ENCODE measurements at places on chromosomes 3 and 15.

DNA sequence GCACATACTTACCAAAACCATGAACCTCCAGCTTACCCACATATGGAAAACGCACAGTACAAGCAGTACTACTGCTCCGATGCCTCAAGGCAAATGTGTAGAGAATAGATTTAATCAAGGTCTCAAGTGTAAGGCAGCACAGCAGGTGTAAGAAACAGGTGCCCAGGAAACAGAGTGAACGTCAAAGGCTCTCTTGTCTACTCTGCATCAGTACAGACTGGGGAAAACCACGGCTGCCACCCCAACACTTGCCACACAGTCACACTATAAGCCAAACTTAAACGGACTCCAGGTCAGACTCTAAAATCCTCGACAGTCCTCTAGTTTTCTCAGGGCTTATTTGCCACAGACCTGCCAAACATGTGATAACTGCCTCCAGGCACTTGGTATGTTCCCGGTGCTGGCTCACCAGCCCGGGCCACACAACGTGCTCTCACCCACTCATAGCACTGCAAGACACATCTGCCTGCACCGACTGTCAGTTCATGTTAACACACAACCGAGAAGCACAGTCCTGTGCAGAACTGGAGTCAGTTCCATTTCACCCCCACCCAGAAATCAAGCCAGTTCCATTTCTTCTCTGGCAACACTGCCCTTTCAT, 30.6 kb downstream of the ABCC5 start:
- no peak for DNase-seq

- DNase-seq, result no peak
These were observed 106.5 kb downstream of the SUCNR1 start for GRCh38 chr3:151979906-151980305.

DNA sequence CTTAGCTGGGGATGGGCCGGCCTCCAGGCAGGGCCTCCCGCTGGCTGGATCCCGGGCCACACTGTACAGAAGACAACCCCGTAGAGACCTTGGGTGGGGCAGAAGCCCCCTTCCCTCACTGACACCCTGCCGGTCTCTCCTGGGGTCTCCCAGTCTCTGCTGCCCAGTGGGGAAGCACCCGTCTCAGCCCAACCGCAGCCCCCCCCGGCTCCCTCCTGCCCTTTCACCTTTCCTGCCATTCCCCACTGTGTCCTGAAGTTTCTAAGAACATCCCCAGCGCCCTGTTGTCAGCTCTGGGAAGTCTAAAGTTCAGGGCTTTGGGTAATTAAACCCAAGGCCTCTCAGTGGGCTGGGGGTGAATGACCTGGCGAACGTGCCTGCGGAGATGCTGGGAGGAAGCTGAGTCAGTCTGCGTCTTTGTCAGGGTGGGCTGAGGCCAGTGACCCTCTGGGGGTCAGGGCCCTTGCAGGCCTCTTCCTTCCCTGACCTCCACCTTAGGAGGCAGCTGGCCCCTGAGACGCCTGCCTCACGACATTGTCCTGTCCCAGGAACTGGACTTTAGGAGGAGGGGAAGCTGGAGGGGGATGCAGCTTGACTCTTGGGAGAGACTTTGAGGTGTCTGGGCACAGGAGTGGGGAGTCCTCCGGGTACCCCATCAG, 1.4 kb upstream of the SLC51A start:
- DNase-seq, result no peak

GRCh38 chr15:77982127-77982490, 95.4 kb downstream of the TBC1D2B start:
- DNase-seq, result no peak

DNA sequence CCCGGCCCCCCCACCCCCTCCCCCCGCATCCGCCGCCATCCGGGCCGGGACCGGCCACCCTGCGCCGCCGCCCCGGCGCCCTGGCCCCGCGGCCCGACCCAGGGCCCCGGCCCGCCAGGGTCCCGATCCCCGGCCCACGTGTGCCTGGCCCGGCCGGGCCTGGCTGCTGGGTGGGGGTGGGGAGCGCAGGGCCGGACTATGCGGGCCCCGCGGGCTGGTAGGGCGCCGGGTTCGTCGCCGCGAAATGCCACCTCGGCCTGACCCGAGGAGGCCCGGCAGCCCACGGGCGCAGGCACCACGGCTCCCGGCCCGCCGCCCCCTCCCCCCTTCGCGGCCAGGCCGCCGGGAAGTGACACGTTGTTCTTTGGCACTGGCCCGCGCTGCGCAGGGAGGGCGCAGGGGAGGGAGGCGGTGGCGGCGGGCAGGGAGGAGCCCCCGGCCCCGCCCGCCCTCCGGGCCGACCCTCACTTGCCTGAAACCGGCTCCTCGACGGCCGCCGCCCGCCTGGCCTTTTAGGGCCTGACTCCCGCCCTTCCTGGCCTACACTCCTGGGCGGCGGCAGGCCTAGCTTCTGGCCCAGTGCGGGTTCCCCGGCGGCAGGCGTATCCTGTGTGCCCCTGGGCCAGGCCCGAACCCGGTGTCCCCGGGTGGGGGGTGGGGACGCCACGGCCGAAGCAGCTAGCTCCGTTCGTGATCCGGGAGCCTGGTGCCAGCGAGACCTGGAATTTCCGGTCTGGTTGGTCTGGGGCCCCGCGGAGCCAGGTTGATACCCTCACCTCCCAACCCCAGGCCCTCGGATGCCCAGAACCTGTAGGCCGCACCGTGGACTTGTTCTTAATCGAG, 515 bp downstream of the EIF4G1 start:
- peak; percentile 41 for DNase-seq

DNA sequence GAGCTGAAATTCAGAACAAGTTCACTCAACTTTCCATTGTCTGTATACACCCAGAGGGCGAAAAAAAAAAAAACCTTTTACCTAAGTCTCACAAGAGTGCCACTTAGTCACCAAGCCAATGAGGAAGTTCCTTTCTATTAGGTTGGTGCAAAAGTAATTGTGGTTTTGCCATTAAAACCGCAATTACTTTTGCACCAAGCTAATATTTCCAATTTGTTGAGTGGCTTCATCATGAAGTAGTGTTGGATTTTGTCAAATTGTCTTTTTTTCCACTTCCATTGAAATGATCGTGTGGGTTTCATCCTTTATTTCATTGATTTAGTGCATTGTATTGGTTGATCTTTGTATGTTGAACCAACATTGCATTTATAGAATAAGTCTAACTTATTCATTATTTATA, 253.9 kb downstream of the ZIC4 start:
- DNase-seq, result no peak

DNA sequence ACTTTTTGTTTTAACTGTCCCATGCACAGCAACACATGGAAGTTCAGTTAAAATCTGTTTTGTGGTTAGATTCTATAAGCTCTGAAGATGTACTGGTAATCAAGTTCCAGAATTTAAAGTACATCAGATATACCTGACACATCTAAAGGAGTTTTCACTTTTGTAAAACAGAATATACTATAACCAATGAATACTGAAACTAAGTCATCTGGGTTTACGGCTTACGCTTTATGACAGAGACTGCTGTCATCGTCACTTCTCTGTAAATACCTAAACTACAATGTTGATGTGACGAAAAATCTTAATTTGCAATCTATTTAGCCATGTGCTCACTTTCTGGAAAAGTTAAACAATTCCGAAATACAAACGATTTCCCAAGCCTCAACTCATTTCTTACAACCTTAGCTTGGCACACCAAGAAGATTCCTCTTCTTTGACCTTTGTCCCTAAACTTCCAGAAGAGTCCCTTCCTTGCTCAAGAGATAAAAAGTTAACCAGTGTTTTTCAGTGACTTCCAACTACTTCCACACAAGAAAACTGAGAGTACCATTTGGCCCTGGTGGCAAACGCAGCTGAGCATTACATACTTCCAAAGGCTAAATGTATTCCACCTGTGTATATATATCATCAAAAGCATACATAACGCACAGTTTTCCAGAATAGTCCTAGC, 56.8 kb upstream of the NEK10 start:
- no peak for DNase-seq

DNA sequence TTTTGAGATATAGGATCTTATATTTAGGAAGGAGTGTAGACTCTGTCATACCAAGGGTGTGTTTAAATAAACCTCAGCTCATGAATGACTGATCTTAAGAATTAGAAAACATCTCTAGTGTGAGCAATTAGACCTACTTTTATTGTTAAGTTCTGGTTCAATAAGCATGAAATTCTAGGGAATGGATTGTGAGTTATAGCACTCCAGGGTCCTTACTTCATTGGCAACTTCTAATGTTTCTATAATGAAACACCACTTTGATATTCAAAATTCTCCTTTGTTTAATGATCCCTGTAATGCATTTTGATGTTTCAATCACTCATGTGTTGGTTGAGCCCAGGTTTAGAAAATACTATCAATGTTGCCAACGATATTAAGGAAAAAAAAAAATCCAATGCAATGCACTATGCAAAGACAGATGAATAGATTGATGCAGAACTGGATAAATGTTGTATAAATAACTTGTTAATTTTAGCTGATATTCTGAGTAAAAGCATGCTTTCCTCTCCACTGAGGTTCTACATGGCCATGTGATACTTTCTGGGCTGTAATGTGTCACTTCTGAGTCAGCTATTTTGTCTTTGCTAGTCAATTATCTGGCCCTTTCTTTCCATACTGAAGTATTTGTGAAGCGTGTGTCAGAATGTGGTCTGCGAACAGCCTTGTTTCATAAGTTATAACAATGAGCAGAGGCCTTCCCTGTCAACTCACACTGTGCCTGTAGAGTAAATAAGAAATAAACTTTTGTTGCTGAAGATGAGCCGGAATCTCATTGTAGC, 1035.9 kb downstream of the PLOD2 start:
- no peak for DNase-seq

DNA sequence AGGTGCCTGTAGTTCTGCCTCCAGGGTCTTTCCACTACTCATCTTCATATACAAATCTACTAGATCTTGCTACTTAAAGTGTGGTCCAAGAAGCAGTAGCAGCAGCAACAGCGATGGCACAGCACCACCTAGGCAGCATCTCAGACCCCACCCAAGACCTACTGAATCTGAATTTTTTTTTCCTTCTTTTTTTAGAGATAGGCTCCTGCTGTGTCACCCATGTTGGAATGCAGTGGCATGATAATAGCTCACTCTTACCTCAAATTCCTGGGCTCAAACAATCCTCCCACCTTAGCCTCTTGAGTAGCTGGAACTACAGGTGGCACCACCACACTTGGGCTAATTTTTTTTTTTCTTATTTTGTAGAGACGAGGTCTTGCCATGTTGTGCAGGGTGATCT, 346.7 kb upstream of the TGFBR2 start:
- no peak for DNase-seq

DNA sequence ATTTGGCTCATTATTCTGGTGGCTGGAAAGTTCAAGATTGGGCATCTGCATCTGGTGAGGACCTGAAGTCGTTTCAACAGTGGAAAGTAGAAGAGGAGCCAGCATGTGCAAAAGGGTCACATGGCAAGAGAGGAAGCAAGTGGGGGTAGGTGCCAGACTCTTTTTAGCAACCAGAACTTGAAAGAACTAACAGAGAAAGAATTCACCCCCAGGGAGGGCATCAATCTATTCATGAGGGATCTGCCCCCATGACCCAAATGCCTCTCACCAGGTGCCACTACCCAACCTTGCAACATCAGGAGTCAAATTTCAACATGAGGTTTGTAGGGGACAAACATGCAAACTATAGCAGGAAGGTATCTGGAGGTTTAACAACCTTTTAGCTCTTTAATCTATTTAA, 10.3 kb upstream of the RYK start:
- no peak for DNase-seq

- no peak for DNase-seq
These were observed 295.4 kb upstream of the IL12A start for GRCh38 chr3:159693226-159693625.

- no peak for DNase-seq
These were observed 30.1 kb upstream of the LRRC3B start for GRCh38 chr3:26592451-26592850.

GRCh38 chr3:196186651-196187573, 24.3 kb downstream of the ZDHHC19 start:
- DNase-seq, result no peak

GRCh38 chr3:123372686-123373473, 76.0 kb downstream of the ADCY5 start:
- DNase-seq, result no peak

GRCh38 chr3:101643861-101644613, 32.9 kb downstream of the ZBTB11 start:
- DNase-seq, result no peak

All from activated CD8-positive, alpha-beta memory T cell treated with anti-CD3 and anti-CD28 coated beads for 4 hours (primary cell).